ENCODE measurements at places on chromosomes 12 and 14.

- no peak for DNase-seq
Measured at GRCh38 chr12:57522887-57523705, 472 bp downstream of the MBD6 start.

DNA sequence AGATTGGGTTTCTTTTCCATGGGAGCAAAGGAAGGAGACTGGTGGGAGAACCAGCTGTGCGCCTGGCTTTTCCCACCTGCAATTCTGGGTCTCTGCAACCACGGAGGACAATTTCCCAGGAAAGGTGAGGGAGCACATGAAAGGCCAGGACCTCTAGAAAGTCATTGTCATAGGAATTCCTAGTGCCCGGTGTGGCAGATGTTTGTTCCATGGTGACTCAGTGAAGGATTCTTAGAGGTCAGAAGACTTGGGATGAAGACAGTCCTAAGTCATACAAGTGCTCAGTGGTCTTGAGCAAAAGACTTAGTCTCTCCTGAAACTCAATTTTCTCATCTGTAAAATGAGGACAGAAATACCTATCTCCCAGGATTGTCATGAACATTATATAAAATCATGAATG lies 51.3 kb downstream of the KCNA5 start:
- no peak for DNase-seq

DNA sequence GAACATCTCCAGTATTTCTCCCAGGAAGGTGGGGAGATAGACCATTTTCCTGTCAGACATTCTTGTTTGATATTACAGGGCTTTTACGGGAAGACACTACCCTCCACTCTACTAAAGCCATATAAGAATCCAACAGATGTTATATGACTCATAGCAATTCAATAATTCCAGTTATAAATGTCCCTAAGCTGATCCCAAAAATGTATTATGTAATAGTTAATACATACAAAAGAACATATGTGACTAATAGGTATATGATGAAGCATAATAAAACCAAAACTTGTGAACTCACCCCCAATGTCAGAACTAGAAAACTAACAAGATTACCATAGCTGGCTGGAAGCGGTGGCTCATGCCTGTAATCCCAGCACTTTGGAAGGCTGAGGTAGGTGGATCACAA lies 84.2 kb downstream of the EFCAB11 start:
- DNase-seq, result no peak

GRCh38 chr12:106174876-106175275 lies 36.1 kb upstream of the NUAK1 start:
- DNase-seq, result no peak

DNA sequence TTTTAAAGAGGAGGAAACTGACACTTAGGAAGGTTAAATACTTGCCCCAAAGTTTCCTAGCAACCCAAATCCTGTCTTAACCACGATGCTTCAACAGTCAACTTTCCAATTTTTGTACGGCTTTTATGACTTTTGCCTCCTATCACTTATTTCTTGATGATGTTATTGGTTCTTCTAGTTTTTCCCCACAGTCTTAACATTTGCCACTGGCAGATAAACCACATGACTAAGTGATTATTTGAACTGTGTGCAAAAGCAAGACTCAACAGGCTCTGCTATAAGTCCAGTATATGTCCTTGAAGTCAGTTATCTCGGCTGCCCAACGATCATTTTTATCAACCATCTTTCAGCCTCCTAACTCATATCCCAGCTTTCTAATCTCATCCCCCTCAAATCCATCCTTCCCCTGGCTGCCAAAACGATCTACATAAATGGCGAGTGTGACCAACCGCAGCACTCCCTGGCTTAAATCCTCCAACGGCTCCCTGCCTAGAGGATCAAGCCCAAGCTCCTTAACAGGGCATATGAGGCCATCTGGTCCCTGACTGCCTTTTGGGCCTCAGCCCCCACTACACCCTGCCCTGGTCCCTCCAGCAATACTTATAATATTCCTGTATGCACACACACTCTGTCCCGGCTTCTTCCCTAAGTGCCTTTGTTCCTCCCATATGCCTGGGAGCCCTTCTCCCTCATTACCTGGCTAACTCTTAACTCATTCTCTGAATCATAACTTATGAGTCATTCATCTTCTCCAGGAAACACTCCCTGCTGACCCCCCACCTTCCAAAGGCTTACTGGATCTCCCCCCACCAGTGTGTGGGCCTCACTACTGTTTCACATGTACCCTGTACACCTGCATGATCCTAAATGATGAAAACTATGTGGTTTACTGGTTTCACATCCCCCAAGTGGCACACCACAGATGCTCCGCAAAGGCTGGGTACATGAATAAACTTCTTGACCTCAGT lies 8.8 kb downstream of the VPS37B start:
- DNase-seq, result peak; percentile 78

DNA sequence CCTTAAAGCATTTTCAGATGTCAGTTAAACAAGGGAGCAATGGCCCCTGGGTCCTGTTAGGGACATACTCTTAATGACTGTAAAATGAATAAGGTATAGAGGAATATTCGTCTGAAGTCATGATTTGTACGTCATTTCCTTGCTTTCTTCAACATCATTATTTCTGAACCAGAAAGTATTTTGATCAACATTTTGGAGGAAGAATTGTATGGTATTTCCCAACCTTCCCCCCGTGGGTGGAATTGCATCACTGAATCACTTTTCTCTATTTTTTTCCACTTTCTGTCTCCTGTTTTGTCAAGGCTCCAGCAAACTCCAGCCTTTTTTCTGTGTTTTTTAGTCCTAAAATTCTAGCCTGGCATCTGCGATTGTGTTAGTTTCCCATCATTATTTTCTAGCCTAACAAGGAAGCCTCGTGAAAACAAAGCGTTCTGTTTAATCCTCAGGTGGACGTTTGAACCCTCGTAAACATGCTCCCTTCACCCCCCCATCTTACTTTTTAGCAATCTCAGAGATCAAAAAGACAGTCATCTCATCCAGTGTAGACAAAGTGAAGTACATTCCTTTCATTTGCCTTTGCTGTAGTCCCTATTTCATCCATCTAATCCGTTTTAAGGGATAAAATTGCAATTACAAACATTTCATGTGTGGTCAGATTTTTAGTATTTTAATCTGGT lies 62.3 kb downstream of the ETV6 start:
- DNase-seq, result no peak

GRCh38 chr14:44613061-44613712 lies 106.1 kb upstream of the FSCB start:
- DNase-seq, result no peak

DNA sequence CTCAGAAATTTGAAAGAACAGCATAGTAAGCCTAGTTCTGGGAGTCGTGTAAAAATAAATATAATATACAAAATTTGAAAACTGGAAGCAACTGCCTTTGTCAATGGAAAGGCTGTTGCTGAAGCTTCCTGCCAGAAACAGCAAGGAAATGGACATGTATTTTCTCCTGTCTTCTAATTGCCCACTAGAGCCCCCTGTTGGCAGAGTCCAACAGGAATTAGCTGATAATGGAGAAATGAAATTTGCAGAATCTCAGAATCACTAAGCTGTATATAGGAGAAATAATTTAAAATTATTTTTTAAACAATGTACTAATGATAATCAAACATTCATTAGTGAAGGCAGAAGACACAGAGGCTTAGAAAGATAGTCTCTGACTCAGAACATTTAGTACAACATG lies 414.8 kb downstream of the SLC6A15 start:
- no peak for DNase-seq

DNA sequence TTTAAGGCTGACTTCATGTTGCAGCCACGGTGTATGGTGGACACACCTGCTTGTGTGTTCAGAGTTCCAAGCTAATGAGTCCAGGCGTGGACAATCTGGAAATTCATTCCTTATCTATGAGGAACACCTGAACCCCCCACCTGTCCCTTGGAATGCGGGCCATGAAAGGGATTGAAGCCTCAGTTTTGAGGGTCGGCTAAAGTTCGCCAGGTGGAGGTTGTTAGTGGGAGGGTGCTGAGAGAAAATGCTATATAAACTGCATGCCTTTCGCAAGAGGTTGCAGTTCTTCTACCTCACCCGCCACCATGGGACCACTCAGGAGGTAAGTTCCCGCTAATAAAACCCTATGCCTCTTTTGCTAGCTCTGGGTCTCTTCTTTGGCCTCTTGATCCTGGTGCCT lies 348.0 kb downstream of the BCL11B start:
- no peak for DNase-seq

GRCh38 chr14:75041613-75042012 lies 9.7 kb downstream of the MLH3 start:
- DNase-seq, result peak; percentile 66
